Heart left ventricle (tissue), 16 donors: ENCODE measurements at places on chromosomes 7 and 10.

DNA sequence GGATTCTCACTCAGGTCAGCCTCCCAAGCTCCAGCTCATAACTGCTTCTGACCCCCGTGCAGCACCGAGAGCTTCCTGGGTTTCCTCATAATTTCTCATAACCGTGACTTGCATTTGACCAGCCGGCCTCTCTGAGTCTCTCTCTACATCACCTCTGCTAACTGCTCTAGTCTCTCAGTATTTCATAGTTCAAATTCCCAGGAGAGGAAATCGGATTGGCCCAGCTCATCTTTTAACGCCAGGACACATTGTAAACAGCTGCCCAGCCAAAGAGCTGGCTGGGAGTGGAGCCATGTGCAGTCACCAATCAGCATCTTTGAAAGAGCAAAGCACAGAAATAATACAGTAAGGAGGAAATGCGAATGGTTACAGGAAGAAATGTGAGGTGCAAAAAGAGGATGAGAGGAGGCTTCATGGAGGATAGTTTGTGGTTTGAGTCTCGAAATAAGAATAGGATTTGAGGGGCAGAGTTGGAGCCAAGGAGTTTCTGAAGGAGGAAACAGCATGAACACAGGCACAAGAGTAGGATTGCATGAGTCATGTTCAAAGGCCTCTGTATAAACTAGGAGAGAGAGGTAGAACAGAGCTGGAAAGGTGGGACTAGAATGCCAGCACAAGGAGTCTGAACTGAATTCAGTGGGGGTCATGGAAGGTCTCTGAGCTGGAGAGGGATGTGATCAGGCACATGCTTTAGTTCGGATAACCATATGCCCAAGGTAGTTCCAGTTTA lies 15.2 kb upstream of the LBX1 start:
- no peak for DNase-seq

DNA sequence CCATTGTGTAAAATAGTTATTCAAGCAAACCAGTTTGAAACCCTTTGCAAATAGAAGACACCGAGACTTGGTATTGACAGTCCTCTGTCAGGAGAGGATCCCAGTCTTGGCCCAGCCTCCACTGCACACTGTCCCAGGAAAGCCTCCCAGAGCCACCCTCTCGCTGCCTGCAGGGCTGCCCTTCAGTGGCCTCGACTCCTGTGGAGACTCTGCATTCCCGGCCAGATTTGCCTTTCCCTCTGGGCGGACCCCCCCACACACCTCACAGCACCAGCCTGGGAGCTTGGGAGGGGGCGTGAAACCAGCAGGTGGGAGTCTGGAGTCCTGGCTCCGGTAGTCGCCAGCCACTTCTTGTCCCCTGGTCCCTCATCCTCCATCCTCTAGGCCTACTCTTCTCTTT lies 48.7 kb downstream of the GRK5 start:
- DNase-seq = peak; percentile 25

DNA sequence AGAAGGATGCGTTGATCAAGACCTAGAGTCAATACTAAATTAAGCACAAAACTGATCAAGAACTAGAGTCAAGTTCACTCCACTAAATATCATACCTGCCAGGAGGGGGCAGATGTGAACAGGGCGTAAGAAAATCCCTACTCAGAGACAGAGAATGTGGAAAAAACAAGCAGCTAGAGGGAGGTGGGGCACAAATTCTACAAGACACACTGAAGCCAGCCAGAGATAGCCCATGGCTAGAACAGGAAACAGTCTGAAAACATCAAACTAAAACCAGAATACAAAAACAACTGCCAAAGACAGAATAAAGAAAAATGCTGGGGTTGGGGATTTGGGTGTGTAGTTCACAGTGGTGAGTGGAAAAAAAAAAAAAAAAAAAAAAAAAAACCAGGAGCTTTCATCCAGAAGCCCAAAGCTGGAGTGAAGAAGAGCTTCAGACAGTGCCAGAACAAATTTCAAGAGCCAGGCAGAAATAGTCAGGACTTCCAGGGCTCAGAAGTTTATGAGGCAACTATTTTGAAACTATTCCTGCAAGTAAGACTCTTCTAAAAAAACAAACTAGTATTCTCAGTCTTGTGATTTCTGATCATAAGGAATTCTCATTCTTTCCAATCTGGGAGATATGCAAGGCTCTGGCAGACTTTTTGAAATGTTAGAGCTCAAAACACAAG lies 118.3 kb downstream of the CCDC71L start:
- peak; percentile 45 for DNase-seq

DNA sequence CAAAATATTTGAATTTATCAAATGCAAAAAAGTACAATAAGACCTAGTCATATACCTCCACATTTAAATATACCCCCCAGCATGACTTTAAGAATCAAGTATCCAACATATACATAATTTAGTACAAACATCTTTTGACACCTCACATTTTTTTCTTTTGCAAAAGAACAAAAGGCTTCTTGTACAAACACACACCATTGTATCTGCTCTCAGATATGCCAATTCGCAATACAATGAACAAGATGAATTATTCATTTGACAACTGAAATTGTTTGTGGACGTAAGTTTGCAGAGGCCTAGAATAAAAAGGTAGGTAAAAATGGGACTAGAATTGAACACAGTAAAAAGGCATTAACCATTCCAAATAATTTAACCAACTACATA lies 154.4 kb downstream of the CACNA2D1 start:
- no peak for DNase-seq

DNA sequence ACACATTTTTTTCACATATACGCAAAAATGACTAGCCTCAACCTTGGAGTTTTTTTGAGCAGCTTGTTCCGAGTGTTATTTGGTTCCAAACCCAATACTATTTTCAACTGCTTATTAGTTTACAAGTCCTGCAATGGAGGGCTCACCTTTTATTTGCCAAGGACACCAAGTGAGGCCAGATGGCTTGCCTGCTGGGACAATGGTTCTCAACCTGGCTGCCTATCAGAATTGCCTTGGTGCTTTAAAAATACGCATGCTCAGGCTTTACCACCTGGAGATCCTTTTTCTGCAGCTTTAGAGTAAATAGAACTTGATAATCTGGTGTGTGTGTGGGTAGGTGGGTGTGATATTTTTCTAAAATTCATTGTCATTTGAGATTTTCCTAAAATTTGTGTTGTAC lies 276.8 kb downstream of the MTERF1 start:
- no peak for DNase-seq

DNA sequence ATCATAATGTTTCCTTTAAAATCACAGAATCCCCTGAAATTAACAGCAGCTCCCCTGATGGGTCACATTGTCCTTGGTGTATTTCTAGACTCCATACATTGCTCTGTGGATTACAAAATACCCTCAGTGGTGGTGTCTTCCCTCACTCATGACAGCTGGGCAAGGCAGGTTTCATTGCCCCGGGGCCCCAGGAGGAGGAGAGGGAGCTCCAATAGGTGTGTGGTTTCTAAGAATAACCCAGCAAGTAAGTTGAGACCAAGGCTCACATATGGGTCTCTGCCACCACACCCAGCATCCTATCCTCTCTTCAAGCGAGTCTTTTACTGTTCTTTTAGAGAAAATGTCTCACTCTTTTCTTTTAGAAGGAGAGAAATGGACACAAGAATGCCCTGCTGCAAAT lies 63.6 kb downstream of the PKD1L1 start:
- no peak for DNase-seq

DNA sequence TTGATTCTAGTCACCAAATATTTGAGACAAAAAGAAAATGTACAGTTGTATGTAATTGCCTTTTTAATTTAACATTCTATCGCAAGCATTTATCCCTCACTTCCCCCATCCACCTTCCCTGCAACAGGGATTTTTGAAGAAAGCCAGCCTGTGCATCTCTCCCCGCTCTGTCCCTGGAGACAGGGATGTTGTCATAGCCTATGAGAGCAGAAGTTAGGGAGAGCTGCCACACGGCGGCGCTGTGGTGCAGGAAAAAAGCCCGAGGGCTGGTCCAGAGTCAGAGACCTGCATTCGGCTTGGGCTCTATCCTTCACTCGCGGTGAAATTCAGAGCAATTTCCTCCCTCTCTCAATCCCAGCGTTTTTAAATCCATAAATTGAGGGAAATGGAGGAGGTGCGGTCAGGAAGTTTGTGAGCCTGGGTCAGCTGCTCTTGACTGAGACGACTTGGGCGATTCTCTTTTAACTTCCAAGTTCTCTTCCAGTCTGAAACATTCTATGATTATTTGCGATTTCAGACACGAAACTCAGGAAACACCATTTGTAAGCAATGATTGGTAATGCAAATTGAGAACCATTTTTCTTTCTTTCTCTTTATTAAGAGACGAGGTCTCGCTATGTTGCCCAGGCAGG lies 17.5 kb downstream of the HKDC1 start:
- peak; percentile 85 for DNase-seq

DNA sequence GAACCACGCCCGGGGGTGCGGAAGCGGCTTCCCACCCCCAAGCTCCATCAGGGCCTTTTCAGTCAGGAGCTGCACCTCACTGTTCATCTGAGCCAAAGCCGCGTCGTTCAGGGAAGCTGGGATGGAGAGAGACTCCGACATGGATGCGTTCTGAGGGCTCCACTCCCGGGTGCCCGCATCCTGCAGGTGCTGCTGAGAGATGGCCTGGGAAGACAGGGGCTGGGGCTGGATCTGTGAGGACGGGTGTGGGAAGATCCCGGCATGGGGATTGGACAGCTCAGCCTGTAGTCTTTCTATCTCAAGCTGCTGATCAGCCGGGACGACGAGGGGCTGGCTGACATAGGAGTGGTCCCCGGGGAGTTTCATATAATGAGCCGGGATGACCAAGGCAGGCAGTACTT lies 45.0 kb upstream of the NMT2 start:
- no peak for DNase-seq
